Activated CD4-positive, alpha-beta T cell treated with anti-CD3 and anti-CD28 coated beads, Interleukin-2, amount 10 ng/mL, durations not matched to agents 24 days and 14 days (primary cell): ENCODE measurements at places on chromosomes 3 and 15. TPM values are rescaled to one million over a fixed set of nuclear protein-coding genes. Genes with fewer than 3 reads are reported as not detected.
A peak's percentile ranks its signal among the peaks of the same experiment; 100 is the strongest.

DNA sequence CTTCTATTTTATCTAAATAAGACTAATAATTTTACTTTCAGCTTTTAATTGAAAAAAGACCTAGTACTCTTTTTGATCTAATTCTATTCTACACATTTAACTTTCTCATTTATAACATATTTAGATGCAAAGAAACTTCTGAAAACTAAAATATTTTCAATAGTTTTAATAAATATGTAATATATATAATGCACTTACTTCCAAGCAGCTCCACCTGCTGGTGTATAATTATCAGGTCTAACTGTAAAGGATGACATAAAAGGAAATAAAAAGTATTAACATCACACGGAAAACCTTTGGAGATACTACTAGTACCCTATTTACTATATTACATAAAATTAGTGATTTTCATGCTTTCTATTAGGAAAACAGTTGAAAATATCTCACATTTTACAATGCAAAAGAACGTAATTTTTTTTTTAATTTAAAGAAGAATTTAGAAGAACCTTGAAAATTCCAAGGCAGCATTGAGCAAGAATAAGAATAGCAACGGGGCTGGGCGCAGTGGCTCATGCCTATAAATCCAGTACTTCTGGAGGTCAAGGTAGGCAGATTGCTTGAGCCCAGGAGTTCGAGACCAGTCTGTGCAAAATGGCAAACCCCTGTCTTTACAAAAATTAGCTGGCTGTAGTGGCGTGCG lies 10.2 kb downstream of the PLSCR5 start:
- no peak for DNase-seq
- no peak overlapping the region for H3K4me3 ChIP-seq

DNA sequence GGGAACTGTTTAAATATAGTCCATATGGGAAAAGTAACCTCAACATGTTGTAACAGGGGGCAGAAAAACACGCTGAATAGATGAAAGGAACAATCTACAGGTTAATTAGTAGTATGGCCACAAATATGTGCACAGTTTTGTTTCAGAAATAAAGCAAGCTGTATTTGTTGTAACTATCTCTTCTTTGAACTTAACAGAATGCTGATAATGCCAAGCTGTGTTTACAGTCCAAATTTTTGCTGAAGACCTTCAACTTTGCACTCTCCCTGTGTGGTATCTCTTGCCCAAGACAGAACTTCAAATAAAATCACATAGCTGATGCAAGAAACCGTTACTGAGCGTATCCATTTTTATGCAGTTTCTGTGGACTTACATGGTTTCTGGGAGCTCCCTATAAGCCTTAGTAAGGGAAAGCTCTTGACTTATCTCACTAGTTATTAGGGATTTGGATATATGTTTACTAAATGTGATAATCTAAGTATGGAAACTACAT lies 425.4 kb upstream of the TPRG1 start:
- no peak overlapping the region for H3K4me3 ChIP-seq
- H3K4me1 ChIP-seq = peaks cover 9% of the 10 kb centered on the region
- DNase-seq = no peak
- peaks cover 3% of the 10 kb centered on the region for H3K36me3 ChIP-seq

DNA sequence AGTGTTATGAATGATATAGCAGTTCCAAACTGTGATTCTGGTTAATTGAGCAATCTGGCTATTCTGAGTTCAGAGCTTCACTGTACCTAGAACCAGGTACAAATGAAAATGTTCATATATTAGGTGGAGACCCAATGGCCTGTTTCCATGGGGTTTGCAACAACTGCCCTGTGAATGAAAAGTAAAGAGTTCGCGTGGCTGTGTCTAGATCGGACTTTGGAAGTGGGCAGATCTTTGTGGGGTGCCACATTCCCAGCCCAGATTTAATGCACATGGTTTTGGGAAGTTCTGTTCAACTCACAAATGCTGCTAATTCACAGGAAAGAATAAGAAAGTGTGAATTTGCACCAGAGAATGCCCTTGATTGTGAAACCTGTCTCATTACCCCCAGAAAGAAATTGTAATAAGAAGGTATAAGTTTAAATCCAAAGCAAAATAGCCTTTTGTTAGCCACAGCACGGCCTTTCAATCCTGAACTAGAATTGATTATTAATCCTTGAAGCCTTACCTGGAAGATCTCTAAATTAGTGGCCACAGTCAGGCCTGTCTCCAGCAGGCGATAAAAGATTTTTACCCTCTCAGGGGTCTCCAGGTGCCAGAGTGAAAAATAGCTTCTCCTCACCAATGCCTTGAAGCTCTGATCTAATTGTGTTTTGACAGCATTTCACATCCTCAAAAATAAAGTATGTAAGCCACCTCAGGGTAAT lies 22.6 kb downstream of the WHAMM start:
- peak; percentile 44 for DNase-seq
- H3K36me3 ChIP-seq = peaks cover 84% of the 10 kb centered on the region
- H3K27ac ChIP-seq = peak overlapping the region; percentile 95
- no peaks in the 10 kb centered on the region for H3K27me3 ChIP-seq

DNA sequence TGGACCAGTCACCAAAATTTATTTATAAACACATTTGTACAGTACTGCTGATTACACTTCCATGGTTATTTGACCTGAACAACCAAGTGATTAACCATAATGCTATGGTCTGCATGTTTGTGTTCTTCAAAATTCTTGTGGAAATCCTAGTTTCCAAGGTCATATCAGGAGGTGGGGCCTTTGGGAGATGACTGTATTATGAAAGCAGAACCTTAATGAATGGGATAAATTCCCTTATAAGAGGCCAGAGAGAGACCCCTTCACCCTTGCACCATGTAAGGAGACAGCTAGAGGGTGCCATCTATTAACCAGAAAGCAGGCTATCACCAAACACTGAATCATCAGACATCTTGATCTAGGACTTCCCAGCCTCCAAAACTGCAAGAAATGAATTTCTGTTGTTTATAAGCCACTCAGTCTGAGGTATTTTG lies 1.9 kb downstream of the SCAPER start:
- H3K4me1 ChIP-seq = peaks cover 30% of the 10 kb centered on the region
- peaks cover 4% of the 10 kb centered on the region for H3K27me3 ChIP-seq
- H3K36me3 ChIP-seq = peaks cover 7% of the 10 kb centered on the region
- peak overlapping the region; percentile 92 for H3K4me3 ChIP-seq
- DNase-seq = peak; percentile 65

DNA sequence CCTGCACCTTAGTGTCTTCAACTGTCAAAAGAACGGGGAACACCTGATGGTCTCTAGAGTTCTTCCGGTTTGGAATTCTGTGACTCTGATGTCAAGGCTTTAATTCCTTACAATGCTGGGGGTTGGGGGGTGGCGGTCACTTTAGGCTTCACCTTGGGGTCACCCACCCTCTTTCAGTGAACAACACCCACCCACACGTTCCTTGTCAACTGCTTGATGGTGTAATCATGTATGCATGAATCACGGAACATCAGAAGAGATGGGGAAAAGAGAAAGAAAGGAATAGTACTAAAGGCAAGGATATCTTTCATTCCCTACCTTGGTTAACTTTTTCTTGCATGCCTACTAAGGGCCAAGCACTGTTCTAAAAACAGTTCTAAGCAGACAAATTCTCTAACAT lies 7.3 kb upstream of the UBE2E1 start:
- H3K27me3 ChIP-seq = peaks cover 56% of the 10 kb centered on the region
- H3K4me1 ChIP-seq = peaks cover 7% of the 10 kb centered on the region
- no peak overlapping the region for H3K27ac ChIP-seq
- H3K36me3 ChIP-seq = no peaks in the 10 kb centered on the region
- no peak overlapping the region for H3K4me3 ChIP-seq

DNA sequence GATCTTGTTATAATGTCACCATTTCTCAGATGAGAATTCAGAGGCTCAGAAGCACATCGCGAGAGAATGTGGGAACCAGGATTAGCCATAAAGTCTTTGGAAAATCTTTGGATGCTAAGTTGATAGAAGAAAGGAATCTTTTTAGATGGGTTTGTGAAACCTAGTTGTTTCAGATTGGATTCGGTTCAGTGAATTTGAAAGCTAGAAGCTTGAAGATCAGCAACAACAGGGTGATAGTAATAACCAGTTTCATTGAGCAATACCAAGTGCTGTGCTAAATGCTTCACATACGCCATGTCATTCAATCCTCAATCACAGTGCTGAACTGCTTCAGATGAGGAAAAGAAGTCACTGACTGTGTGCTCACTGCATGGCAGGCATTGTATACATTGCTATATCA lies 47.4 kb upstream of the MITF start:
- no peaks in the 10 kb centered on the region for H3K36me3 ChIP-seq
- H3K27ac ChIP-seq = no peak overlapping the region
- no peaks in the 10 kb centered on the region for H3K4me1 ChIP-seq

DNA sequence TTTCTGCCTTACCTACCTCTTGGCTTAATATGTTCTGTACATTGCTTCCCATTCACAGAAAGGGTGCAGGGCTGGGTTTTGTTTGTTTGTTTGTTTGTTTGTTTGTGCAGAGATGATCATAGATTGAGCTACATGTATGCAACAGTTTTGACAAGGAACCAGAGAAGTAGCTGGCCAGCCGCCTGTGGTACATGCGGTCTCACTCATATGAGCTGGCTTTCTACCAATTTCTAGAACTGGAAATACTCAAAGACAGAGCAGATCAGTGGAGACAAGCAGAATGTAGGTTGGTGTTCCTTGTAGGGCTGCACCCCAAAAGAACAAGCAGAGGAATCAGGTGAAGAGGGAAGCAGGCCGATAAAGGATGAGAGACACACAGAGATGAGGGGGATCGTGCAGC lies 502.7 kb downstream of the SOX2 start:
- H3K27ac ChIP-seq = no peak overlapping the region
- H3K27me3 ChIP-seq = no peaks in the 10 kb centered on the region
- H3K36me3 ChIP-seq = no peaks in the 10 kb centered on the region
- H3K4me3 ChIP-seq = no peak overlapping the region

GRCh38 chr15:74239051-74239705 lies 3.1 kb downstream of the CCDC33 start:
- H3K27ac ChIP-seq = no peak overlapping the region
- H3K4me3 ChIP-seq = no peak overlapping the region
- H3K27me3 ChIP-seq = peaks cover 12% of the 10 kb centered on the region

- no peaks in the 10 kb centered on the region for H3K4me1 ChIP-seq
- H3K4me3 ChIP-seq = no peak overlapping the region
- peaks cover 9% of the 10 kb centered on the region for H3K27me3 ChIP-seq
- no peaks in the 10 kb centered on the region for H3K36me3 ChIP-seq
Observed at GRCh38 chr3:126267976-126268615, 87.7 kb upstream of the ALDH1L1 start.

- no peak overlapping the region for H3K4me3 ChIP-seq
- no peaks in the 10 kb centered on the region for H3K27me3 ChIP-seq
- no peak for DNase-seq
- no peaks in the 10 kb centered on the region for H3K4me1 ChIP-seq
- no peaks in the 10 kb centered on the region for H3K36me3 ChIP-seq
Observed at GRCh38 chr3:97647441-97647982, 117.0 kb upstream of the ARL6 start.

- peaks cover 46% of the 10 kb centered on the region for H3K36me3 ChIP-seq
- H3K27ac ChIP-seq = peak overlapping the region; percentile 98
- H3K4me3 ChIP-seq = peak overlapping the region; percentile 95
Observed at GRCh38 chr15:72229947-72230196, 1.1 kb downstream of the PKM start.

GRCh38 chr3:75260-75659 lies 121.3 kb upstream of the CHL1 start:
- H3K36me3 ChIP-seq = no peaks in the 10 kb centered on the region
- no peak overlapping the region for H3K27ac ChIP-seq
- no peaks in the 10 kb centered on the region for H3K4me1 ChIP-seq
- no peaks in the 10 kb centered on the region for H3K27me3 ChIP-seq
- H3K4me3 ChIP-seq = no peak overlapping the region

The FBXW12 gene
- 0.14 and 0.28 TPM in 2 replicates for total RNA-seq

The GOLGA8R gene
- total RNA-seq = 1.3 and 1.5 TPM in 2 replicates

The SMAD6 gene
- 0.19 and 0.40 TPM in 2 replicates for total RNA-seq

The CPB1 gene
- total RNA-seq = not detected in 2 replicates

The XCR1 gene
- total RNA-seq = 0.05 TPM in 1 of 2 replicates, not detected in the other

The TF gene
- 0.02 and 0.26 TPM in 2 replicates for total RNA-seq
